ENCODE measurements at places on chromosomes 1 and 21.

- no peak for DNase-seq
Observed at GRCh38 chr1:77704736-77705135, 22.3 kb upstream of the ZZZ3 start.

DNA sequence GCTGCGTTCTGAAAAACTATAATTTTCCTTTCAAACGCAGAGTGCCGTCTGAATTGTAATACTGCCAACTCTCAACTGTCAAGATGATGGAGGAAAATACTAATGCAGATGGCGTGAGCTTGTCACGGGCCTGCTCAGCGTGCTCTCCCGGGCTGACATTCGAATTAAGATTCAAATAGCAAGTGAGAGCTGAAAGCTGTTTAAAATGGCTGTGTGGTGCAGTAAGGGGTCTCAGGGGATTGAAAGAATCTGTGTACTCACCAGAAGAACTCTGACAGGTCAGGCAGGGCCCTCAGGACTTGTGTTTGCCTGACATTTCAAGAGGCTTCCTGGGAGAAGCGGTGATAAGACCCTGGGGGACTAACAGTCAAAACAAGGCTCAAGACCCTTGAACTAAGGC lies 33.1 kb downstream of the ZMYND12 start:
- DNase-seq, result no peak

GRCh38 chr1:14738647-14739046 lies 140.2 kb downstream of the KAZN start:
- no peak for DNase-seq

DNA sequence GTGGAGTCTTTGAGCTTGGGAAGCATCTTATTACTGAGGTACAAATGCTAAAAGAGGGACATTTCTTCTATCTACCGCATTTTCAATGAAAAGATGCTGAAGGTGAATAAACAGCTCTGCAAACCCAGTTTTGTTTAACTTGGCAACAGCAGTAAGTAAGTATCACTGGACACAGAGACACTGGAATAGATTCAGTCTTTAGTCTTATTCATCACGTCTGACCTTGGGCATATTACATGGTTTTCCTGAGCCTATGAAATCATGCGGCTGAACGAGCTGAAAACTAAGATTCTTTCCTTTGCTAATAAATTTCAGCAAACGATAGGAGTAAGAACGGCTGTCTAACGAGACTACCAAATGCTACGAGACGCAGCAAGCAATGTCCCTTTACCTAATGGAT lies 207.4 kb downstream of the GABPA start:
- no peak for DNase-seq

GRCh38 chr1:234188454-234188792 lies 184.8 kb upstream of the COA6 start:
- no peak for DNase-seq

DNA sequence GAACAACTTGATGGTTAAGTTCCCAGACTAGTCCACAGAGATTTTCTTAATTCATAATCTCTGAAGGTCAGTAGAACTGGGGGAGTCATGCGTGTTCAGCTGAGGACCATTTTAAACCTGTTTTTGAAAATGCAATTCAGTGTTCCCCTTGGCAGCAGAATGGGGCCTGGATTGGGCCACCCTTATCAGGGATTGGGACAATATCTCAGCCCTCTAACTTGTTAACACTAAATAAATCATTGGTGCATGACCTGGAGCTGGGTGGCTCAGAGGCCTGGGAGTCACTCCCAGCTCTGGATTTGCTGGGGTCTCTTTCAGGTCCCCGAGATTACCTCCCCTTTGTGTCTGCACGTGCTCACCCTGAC lies 55.3 kb downstream of the MRPS6 start:
- DNase-seq, result no peak

- DNase-seq, result no peak
Observed at GRCh38 chr1:48792961-48793360, 16.3 kb upstream of the BEND5 start.

DNA sequence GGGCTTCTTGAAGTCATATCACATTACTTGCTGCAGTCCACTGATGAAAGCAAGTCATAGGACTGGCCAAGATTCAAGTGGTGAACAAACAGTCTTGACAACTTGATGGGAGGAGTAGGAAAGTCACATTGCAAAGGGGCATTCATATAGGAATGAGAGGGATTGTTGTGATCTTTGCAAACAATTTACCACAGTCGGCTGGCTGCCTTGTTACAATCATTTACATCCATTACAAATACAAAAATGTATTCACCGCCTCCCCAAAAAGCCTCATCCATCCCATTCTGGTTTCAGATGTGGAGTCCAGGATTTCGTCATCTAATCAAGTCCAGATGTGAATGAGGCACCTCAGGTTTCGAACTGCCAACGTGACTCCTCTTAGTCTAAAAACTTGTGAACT lies 26.8 kb downstream of the GORAB start:
- no peak for DNase-seq

DNA sequence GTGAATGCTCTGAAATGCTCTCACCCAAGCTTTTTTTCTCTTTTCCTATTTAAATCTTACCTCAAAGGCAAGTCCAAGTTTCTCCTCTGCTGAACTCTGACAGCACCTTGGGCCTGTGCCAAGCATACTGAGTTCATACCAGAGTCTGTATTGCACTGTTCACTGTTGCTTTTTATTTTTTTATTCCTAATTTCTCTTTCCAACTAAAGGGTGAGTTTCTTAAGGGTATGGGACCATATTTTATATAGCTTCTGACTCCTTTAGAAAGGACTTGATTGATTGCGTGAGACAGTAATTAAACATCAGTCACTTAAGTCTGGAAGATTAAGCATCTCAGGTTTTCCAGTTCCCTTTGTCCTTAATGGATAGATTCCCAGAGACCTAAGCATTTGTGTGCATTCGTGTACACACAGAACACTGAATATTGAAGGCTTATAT lies 69.9 kb downstream of the CACHD1 start:
- no peak for DNase-seq

Data from stimulated activated CD8-positive, alpha-beta memory T cell treated with anti-CD3 and anti-CD28 coated beads, Interleukin-15, amount 100 ng/mL, for 4 hours (primary cell).